Ammon's horn (tissue), 1 donor: ENCODE measurements at places on chromosomes 7 and 10.

DNA sequence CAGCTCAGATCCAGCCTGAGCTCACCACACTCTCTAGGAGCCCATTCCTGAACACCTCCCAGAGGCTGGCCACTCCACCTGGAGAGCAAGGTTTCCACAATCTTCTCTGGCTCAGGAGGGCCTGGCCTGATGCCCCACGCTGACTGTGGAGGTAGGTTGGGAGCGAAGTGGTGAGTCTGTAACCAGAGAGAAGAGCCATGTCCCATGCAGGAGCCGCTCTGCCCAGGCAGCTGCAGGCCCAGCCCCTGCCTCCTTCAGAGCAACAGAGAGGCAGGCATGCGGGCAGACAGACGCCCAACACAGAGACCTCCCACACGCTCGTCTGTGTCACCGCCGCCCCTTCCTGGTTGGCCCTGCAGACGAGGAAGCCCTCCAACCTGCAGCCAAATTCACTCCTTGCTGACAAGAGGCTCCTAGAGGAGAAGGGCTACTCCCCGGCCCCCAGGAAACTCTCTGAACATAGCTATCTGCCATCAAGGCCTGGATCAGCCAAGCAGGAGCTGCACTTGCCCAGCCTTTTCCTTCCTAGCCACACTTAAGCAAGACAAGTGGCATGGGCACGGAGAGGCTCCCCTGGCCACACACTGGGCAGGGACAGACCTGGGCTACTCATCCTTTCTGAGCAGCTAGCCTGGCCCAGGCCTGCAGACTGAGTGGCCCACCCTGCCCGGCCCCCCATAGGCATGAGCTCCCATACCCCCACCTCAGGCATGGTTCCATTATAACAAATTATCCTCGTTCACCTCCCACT, 101.9 kb downstream of the GRID1 start:
- DNase-seq, result no peak

DNA sequence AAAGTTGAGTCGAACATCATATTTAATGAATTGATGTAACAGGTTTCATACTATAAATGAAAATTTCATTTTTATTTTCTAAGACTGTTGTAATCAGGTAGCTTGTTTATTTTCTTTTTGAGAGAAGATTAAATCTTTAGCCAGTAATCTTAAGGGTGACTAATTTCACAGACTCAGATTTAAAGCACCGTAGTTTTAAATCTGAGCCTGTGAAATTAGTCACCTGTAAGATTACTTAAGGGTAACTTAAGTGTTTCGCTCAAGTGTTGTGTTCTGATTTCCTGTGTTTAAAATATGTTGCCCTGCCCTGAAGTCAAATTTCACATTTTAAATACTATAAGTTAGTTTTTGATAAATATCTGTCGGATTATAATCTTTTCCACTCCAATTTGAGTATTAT, 35.8 kb upstream of the TMEM236 start:
- DNase-seq, result no peak

- no peak for DNase-seq
Observed at GRCh38 chr7:6284055-6284400, 11.6 kb upstream of the CYTH3 start.

DNA sequence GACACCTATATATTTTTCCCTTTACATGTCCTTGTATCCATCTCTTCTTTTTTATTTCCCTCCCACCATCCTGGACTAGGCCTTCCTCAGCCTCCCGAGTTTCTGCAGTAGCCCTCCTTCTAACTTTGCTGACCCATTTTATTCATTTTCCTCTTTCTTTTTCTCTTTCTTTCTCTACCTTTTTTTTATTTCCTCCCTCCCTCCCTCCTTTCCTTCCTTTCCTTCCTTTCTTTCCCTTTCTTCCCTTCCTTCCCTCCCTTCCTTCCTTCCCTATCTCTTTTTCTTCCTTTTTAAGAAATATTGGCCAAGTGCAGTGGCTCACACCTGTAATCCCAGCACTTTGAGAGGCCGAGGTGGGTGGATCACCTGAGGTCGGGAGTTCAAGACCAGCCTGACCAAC, 9.7 kb upstream of the CAMK2G start:
- DNase-seq, result no peak

DNA sequence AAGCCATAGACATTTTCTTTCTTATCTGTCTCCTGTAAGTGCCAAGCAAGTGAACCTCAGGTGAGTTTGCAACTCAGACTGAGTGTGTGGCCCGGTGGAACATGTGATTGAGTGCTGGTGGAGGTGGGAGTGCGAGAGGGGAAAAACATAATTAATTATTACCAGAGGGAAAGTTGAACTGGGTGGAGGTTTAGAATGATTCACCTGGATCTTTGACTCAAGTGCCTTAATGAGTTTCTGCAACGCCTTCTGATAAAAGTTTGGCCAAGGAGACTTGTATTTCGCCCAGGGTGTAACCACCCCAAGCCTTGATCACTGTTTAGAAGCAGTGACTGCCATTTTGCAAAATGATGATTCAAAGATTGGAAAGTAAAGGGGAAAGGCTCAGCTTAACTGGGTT, 513.9 kb downstream of the GATA3 start:
- no peak for DNase-seq

- no peak for DNase-seq
Observed at GRCh38 chr7:80510021-80510420, 1.8 kb downstream of the GNAT3 start.

- DNase-seq, result no peak
Observed at GRCh38 chr10:18759575-18759974, 100.3 kb downstream of the ARL5B start.

DNA sequence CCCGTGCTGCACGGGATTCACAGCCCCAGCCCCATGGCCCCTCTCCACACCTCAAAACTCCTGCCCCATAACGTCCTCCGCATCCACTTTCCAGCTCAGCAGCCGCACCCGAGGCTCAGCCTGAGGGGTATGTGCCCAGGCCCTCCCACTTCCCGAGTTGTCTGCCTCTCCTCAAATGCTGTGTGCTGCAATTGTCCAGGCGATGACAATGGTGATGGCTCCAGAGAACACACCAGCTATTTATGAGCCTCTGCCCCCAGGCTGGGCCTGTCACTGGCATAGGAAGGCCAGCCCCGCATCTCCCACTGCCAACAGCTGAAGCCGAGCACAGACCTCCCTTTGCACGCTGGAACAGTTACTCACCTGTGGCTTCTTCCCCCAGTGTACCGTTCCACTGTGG, 2.4 kb upstream of the LDB3 start:
- DNase-seq, result peak; percentile 95

- DNase-seq, result no peak
Observed at GRCh38 chr10:28111712-28112111, 112.8 kb upstream of the ODAD2 start.

DNA sequence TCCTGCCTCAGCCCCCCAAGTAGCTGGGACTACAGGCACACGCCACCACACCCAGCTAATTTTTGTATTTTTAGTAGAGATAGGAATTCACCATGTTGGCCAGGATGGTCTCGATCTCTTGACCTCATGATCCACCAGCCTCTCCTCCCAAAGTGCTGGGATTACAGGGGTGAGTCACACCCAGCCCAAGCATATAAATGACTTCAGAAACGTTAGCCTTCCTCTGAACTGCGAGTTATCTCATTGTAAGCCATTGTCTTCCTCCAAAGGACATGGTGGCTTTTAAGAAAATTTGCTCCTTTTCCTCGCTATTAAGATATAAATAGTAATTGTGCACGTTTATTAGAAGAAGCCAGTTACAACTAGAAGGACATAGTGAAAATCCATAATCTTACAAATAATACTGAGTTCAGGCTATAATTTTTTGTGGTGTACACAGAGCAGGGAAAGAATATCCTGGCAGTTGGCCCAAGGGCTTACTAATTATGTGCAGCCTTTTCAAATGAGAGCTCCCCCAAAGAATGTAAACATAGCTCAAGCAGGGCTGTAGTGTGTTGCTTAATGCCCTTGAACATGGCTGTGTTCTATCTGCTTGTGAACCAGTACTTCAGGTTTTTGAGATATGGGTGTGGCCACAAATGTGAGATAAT, 495.8 kb downstream of the PARD3 start:
- DNase-seq, result no peak

DNA sequence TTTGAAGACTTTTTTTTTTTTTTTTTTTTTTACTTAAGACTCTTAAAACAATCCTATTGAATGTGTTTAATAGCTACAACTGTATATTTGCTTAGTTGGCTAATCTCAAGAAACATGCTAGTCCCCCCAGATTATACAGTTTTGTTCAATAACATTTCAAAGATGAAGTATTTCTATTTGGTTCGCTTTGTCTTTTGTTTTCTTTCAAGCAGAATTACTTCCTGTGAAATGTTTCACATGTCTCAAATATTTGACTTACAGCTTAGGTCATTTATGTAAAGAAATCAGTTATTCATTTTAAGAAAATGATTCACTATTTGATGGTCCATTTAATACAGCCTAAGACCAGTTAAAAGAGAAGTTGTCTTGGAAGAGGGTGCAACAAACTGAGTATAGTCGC, 12.8 kb upstream of the LAMB1 start:
- DNase-seq, result no peak

DNA sequence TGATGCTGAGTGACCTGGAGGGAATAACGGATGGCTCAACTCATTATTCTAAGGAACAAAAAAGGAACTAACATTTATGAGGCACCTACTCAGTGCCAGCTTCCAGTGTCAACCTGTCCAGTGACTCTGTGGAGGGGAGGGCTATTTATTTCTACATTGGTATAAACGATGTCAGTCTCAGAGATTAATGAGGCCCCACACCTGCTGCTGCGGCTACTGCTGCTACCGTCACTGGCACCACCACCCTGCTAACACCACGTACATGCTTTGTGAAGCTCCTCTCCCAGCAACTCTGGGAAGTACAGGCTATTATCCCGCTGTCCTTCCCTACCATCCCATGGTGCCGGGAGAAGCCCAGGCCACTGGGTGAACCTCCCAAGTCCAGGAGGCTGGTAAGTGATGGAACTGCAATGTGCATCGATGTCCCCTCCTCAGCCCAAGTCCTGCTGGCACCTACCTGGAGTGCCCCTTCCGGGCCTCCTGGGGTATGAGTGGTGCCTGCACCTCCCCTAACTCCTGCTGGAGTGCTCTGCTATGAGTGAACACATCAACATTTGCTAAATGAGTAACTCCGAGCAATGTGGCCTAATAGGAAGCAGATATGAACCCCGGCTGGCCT, 101.5 kb downstream of the ARHGAP22 start:
- no peak for DNase-seq

DNA sequence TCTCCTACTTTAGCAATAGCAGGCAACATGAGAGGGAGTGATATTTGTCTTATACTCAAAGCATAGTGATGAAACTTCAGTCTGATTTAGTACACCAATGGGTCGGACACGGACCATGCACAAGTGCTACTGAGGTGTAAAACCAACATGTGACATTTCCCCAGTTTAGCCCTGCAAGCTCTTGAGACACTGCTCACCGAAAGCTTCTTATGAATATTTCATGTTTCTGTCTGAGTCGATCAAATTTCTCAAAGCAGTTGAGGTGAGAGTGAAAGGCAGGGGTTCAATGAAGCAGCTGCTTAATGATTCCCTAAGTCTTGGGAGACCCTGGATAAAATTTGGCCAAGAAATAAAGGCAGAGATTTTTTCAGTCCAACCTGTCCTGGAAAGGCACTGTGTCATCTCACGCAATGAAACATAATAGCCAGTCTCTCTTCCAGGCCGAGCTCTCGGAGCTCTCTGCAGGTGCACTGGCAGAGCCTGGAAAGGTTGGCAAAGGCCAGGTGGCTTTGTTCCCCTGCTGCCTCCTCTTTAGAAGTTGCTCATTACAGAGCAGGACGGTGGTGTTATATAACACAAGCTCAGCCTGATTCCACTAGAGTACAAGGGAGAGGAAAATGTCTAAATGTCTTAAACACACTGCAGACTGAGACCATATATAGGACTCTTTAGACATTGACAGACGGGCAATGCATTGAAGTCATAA, 33.9 kb upstream of the XPNPEP1 start:
- DNase-seq, result no peak

DNA sequence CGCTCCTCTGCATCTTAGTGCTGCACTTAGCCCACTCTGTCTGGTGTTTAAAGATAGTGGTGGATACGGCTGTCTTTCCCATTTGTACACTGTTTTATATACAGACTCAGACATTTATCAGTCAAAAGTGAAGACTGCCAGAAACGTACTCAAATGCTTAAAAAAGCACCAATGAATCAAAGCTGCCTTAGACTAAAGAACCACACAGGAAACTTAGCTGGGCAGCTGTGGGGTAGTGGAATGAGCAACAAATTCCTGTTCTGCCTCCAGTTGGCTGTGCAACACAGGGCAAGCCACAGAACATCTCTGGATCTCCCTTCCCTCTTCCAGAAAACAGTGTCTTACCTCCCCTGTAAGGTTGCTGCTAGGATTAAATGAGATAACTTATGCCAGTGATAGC, 76.0 kb downstream of the ATXN7L1 start:
- DNase-seq, result no peak

GRCh38 chr10:33618196-33618595, 283.7 kb upstream of the NRP1 start:
- no peak for DNase-seq

DNA sequence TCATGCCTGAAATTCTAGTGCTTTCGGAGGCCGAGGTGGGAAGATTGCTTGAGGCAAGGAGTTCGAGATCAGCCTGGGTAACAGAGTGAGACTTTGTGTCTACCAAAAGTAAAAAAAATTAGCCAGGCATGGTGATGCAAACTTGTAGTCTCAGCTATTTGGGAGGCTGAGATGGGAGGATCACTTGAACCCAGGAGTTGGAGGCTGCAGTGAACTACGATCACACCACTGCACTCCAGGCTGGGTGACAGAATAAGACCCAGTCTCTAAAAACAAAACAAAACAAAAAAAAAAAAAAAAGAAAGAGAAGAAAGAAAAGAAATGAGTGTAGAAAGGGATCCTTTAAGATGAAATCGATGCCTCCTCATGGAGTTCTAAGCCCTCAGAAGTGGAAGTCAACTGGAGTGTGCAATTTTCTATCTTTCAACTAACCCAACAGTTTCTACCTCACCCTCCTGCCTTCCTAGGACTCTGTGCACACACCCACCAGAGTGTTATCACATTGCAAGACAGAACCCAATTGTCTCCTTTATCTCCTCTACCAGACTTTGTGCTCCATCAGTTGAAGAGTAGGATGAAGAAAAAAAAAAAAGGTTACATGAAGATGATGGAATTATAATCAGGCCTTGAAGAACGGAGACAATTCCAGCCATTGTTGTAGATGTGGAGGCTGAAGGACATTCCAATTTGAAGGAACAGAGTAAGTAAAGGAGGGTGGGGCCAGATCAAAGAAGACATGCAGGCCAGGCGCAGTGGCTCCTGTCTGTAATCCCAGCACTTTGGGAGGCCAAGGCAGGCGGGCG, 26.9 kb downstream of the NYAP1 start:
- no peak for DNase-seq

- no peak for DNase-seq
Observed at GRCh38 chr10:71948496-71949067, 15.6 kb upstream of the CHST3 start.

DNA sequence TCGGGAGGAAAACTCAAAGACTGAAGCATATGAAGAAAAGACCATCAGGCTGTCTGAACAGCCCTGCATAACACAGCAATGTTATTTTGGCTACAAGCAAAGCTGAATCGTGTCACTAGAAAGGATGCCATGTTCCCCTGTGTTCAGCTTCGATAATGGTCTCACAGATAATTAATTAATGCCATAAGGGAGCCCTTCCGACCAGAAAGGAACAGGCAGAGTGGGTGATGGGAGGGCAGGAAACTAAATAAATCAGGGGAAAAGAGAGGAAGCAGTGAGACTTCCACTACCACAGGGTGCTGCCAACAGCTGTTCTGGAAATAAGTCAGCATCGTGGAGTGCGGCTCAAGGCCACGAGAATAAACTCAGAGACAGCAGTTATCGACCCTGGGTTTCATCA, 3.2 kb downstream of the PTPRN2 start:
- no peak for DNase-seq
